ENCODE measurements at places on chromosomes 12 and 14. TPM values are rescaled to one million over a fixed set of nuclear protein-coding genes. Genes with fewer than 3 reads are reported as not detected.

- peaks cover 53% of the 10 kb centered on the region for H3K4me1 ChIP-seq
- no peak overlapping the region for H3K4me3 ChIP-seq
- H3K36me3 ChIP-seq, result peaks cover 63% of the 10 kb centered on the region
- no peak for DNase-seq
- H3K27ac ChIP-seq, result peak overlapping the region; percentile 84
- H3K27me3 ChIP-seq, result no peaks in the 10 kb centered on the region
Observed at GRCh38 chr12:6604259-6605029, 2.7 kb downstream of the CHD4 start.

GRCh38 chr12:57548488-57548887 lies 1.4 kb upstream of the KIF5A start:
- H3K27me3 ChIP-seq, result peaks cover 13% of the 10 kb centered on the region
- H3K4me1 ChIP-seq, result peaks cover 49% of the 10 kb centered on the region
- H3K27ac ChIP-seq, result no peak overlapping the region
- no peak for DNase-seq
- no peak overlapping the region for H3K4me3 ChIP-seq

DNA sequence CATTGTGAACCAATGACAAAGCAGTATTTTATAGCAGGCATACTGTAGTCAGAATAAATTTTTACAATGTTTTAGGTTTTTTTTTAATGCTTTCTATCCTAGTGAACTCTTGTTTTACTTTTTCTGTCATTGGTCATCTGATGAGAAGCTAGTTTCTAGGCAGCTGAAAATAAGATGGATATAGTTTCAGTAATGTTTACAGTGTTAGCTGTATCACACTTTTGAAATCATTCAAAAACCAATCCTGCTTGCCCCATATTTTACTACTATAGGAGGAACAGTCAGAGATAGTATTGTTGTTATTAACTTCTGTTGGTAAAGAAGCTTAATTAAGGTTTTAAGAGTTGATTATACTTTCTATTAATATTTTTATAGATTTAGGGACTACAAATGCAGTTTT lies 24.5 kb downstream of the USP15 start:
- H3K27me3 ChIP-seq, result no peaks in the 10 kb centered on the region
- H3K4me1 ChIP-seq, result peaks cover 78% of the 10 kb centered on the region
- DNase-seq, result no peak
- H3K36me3 ChIP-seq, result peaks cover 69% of the 10 kb centered on the region

Gene NTF3
- not detected for total RNA-seq

- no peak overlapping the region for H3K4me3 ChIP-seq
- no peaks in the 10 kb centered on the region for H3K36me3 ChIP-seq
- peaks cover 2% of the 10 kb centered on the region for H3K27me3 ChIP-seq
- H3K4me1 ChIP-seq, result no peaks in the 10 kb centered on the region
- H3K27ac ChIP-seq, result no peak overlapping the region
- DNase-seq, result no peak
Observed at GRCh38 chr12:5203274-5203673, 159.6 kb downstream of the KCNA5 start.

DNA sequence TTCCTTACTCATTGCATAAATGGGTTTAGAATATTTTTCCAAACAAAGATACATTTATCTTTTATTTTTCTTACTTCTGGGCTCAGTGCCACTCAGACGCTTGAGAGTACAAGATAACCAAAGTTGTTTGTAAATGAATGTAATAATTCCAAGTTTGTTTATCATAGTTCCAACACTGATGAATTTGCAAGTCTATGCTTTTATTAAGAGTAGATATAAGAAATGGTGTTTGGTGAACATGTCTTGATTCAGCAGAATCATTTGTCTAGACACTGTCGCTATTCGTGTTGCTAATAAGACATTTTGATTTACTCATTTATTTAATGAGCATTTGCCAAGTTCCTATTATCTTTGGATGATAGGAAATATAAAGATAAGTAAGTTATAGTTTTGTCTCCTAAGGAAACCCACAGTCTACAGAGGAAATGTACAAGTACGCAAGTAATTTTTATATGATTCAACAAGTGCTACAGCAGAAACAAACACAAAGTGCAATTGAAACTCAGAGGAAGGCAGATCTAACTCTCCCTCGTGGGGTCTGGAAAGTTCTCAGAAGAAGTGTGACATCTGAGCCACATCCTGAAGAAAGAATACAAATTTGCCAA lies 132.8 kb upstream of the FSCB start:
- H3K4me3 ChIP-seq, result no peak overlapping the region
- no peaks in the 10 kb centered on the region for H3K36me3 ChIP-seq
- no peaks in the 10 kb centered on the region for H3K27me3 ChIP-seq
- no peak overlapping the region for H3K27ac ChIP-seq
- no peaks in the 10 kb centered on the region for H3K4me1 ChIP-seq

GRCh38 chr12:117377758-117378157 lies 16.3 kb upstream of the NOS1 start:
- H3K36me3 ChIP-seq, result no peaks in the 10 kb centered on the region
- H3K4me3 ChIP-seq, result no peak overlapping the region
- H3K4me1 ChIP-seq, result no peaks in the 10 kb centered on the region
- no peaks in the 10 kb centered on the region for H3K27me3 ChIP-seq
- DNase-seq, result no peak

Gene FAM181A
- not detected for total RNA-seq

DNA sequence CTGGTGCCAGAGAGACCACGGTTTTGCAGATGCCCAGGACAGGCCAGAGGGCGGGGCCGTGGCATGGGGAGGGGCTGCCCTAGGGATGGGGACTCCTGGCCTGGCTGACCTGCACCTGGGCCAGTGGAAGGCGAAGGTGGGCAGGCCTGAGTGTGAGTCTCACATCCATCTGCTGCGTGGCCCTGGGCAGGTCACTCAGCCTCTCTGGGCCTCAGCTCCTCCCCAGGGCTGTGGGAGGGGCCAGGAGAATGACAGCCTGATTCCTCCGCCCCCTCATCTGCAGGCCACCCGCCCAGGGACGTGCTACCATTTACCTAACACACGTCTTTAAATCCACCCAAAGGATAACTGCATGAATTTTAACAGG lies 90.9 kb downstream of the GALNT9 start:
- H3K27ac ChIP-seq, result no peak overlapping the region
- no peaks in the 10 kb centered on the region for H3K4me1 ChIP-seq
- DNase-seq, result peak; percentile 32
- H3K4me3 ChIP-seq, result no peak overlapping the region

Gene TMEM233
- not detected for total RNA-seq

DNA sequence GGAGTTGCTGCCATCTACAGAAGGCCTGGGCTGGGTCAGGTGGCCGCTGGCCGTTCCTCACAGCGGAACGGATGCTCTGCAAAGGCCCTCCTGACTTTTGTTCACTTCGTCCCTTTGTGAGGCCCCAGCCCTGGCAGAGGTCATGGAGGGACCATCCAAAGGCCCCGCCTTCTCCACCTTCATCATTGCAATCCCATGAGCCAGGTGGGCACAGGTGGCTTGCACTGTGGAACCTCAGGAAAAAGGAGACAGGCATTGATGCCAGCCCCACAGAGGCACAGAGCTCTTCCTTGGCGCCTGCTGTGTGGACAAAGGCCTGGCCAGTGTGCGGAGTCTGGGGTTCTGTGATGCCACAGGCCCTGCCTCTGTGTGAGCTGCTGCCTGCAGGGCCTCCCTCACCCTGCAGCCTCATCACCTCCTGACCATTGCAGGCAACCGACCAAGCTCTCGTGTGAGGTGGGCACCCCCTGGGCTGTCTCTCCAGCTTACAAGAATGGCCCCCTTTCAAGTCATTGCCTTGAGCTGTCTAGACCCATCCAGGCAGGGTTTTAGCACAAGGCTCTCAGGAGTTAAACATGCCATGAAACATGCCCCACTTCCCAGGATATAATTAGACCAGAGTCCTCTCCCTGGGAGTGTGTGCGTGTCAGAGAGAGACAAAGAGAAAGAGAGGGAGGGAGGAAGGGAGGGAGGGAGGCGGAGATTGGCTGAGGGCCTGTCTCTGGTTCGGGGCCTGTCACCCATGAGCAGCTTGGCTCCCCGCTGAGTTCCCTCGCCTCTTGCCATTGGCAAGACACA lies 19.3 kb downstream of the NFKBIA start:
- DNase-seq, result no peak
- H3K27me3 ChIP-seq, result no peaks in the 10 kb centered on the region
- no peaks in the 10 kb centered on the region for H3K36me3 ChIP-seq
- H3K4me1 ChIP-seq, result no peaks in the 10 kb centered on the region
- H3K27ac ChIP-seq, result no peak overlapping the region

DNA sequence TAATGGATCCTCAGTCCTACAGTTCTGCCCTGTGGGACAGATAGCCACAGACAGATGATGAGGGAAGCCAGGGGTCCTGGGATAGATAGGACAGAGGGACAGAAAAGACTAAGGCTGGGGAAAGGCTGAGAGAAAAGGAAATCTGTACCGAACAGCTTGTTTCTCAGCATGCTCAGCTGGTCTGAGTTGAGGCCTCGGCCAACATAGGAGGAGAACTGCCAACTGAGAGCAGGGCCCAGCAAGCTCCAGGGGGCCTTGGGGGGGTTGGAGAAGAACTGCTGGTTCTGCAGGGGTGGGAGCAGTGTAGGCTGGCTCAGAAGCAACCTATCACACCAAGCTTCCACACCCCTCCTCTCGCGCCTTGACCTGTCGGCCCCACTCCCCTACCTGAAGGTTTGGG lies 10.1 kb downstream of the IL23A start:
- no peak overlapping the region for H3K4me3 ChIP-seq
- H3K4me1 ChIP-seq, result no peaks in the 10 kb centered on the region
- no peaks in the 10 kb centered on the region for H3K27me3 ChIP-seq
- H3K36me3 ChIP-seq, result peaks cover 58% of the 10 kb centered on the region

DNA sequence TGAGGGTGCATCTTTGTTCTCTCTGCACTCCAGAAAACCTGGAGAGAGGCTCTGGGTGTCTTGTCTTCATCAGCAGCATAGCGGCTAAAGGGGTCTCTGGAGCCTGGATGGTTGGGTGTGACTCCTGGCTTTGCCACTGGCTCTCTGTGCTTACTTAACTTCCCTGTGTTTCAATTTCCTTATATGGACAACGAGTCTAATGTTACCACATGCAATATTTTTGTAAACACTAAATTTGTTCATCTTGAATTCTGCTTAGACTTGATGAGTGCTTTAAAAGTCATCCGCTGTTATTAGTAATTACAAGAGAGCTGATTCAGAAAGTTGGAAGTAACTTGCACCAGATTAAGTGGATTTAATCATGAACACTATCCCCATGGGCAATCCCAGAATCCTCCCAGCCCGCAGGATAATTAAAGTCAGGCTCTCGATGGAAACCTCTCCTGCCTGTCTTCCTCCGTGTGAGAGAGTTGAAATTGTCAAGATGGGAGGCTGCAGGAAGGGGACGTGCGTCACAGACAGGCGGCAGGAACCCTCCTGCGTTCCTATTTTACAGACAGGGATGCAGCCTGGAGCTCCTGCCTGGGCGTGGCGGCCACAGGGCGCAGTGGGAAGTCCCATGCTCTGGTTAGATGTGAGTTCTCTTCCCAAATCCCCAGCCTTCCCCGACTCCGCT lies 201.2 kb downstream of the TTC8 start:
- no peak overlapping the region for H3K27ac ChIP-seq
- H3K4me1 ChIP-seq, result peaks cover 12% of the 10 kb centered on the region
- DNase-seq, result no peak
- H3K27me3 ChIP-seq, result peaks cover 42% of the 10 kb centered on the region
- no peak overlapping the region for H3K4me3 ChIP-seq

Gene BLOC1S1
- 156 TPM for total RNA-seq

- no peaks in the 10 kb centered on the region for H3K36me3 ChIP-seq
- DNase-seq, result no peak
- no peak overlapping the region for H3K27ac ChIP-seq
- no peaks in the 10 kb centered on the region for H3K27me3 ChIP-seq
Observed at GRCh38 chr14:23517650-23518326, 33.8 kb downstream of the ZFHX2 start.

Gene RNU7-1
- total RNA-seq, result not detected

GRCh38 chr12:40762072-40762471 lies 69.8 kb downstream of the CNTN1 start:
- H3K36me3 ChIP-seq, result no peaks in the 10 kb centered on the region
- DNase-seq, result no peak
- H3K27me3 ChIP-seq, result no peaks in the 10 kb centered on the region
- no peak overlapping the region for H3K4me3 ChIP-seq

GRCh38 chr12:78269620-78270019 lies 438.9 kb downstream of the NAV3 start:
- DNase-seq, result no peak
- no peak overlapping the region for H3K27ac ChIP-seq
- no peaks in the 10 kb centered on the region for H3K36me3 ChIP-seq
- H3K27me3 ChIP-seq, result no peaks in the 10 kb centered on the region

DNA sequence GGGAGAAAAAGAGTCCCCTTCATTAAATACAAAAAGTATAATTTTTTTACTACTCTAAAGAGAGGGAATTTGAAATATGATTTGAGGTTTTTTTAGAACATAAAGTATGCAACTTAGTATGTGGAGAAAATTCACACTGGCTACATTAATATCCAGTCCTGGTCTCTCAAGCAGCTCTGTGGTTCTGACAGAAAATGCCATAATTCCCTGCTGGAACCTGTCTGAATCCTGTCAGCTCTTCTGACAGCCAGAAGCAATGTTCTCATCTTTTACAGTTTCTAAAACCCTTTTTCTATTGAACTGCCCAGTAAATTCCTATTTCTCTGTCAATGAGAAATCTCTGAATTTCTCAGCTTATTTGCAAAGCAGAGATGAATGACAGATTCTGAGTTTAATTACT lies 13.4 kb upstream of the NOVA1 start:
- no peak overlapping the region for H3K4me3 ChIP-seq
- no peaks in the 10 kb centered on the region for H3K36me3 ChIP-seq
- no peaks in the 10 kb centered on the region for H3K27me3 ChIP-seq
- H3K27ac ChIP-seq, result no peak overlapping the region
- DNase-seq, result no peak

DNA sequence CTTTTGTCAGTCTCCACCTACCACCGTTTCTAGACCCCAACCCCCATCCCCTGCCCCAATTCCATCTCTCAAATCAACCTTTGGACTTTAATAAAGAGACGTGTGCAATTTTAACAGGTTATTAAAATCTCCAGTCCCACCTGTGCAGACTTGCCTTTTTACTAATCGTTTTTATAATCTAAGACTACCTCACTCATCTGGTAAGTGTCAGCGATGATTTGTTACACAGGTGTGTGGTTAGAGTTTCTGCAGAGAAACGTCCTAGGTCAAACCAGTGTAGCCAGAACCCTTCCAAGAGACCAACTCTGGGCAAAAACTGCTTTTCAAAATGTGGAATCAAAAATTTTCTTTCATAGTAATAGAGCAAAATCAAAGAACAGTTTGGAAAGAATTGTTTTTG lies 60.4 kb upstream of the PELI2 start:
- H3K4me3 ChIP-seq, result no peak overlapping the region
- peaks cover 21% of the 10 kb centered on the region for H3K27me3 ChIP-seq
- no peaks in the 10 kb centered on the region for H3K4me1 ChIP-seq
- no peak for DNase-seq
- H3K36me3 ChIP-seq, result no peaks in the 10 kb centered on the region

Gene SALL2
- 1.9 TPM for total RNA-seq
